H1 (cell line): ENCODE measurements at places on chromosomes 2 and 18. TPM values are rescaled to one million over a fixed set of nuclear protein-coding genes. Genes with fewer than 3 reads are reported as not detected.

DNA sequence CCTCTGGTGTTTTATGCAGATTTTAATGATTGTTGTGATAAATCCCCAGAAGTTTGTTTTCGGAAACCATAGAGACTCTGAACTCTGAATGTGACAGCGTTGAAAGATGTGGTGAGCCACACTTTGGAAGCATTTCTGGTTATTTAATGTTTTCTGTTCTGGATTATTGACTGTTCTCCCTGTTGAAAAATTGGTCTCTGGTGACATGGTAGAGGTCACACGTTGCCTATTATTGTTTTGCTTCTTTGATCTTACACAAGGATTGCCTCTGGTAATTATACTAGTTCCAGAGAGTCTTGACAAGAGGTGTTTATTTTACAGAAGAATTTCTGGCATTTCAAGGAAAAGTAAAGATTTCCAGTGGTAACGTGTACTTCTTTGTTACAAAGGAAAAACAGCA is 127.1 kb downstream of the GREB1L start:
- DNase-seq = no peak

DNA sequence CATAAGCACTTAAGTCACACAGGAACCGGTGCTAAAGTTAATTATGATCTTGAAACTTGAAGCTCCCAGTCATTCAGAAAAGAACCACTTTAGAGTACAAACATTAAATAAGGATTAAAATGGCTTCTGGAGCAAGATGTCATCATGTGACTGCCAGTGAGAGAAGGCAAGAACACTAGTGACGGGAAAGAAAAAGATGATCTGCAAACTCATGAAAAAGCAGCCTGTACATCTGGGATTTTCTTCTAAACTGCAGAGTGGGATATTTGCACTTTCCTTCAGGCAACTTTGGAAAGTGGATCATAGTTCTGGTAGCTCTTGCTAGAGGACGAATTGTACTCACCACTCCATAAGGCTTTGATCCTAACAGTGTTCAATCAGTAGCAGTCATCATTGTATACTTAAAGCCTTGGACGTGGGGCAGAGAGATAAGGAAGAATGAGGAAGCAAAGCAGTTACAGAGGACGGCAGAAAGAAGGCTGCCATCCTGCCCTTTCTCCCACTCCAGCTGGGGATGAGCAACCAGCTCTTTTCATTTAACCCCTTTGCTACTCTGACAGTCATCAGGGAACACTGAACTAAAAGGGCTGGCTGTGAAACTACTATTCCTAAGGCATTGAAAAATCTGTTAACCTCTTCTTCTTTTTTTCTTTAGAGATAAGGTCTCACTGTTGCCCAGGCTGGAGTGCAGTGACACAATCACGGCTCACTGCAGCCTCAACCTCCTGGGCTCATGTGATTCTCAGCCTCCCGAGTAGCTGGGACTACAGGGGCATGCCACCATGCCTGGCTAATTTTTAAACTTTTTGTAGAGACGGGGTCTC is 18.1 kb downstream of the ABHD3 start:
- DNase-seq = no peak

GRCh38 chr18:55421615-55422419 is 166.2 kb downstream of the TCF4 start:
- no peak for DNase-seq

DNA sequence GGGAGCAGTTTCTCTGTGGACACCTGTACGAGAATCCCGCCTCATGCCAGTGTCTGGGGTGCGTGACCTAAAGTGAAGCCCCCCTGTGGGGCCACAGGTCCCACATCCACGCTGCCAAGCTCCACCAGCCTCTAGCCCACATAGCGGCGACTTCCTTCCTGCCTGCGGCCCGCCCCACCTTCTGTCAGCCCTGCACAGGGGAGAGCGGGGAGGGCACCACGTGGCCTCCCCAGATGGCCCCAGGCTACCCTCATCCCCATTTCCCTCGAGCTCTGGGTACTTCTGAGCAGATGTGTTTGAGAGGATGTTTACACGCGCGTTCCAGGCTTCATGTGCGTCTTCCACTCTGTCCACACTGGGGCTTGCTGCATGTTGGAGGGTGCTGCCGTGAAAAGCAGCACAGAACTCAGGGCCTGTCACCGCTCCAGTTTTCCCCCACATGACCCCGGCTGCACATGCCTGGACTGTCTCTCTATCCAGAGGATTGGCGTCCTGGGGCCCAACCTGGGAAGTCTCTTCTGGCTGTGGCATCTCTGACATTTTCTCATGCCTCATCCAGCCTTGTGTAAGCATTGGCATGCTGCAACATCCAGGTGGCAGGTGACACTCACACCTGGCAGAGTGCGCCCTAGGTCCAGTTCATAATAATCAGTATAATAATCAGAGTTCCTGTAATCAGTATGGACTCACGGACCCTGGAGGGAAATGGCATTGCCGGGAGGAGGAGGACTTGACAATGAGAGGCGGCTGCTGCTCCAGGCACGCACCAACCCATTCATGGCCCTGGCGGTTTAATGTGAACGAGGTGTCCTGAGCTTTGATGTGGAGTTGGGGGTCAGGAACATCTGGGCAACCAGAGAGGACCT is 146.3 kb upstream of the TWIST2 start:
- DNase-seq = no peak

Gene FARSB
- total RNA-seq = 36.1 and 37.9 TPM in 2 replicates
